ENCODE measurements at places on chromosomes 16 and 17.

DNA sequence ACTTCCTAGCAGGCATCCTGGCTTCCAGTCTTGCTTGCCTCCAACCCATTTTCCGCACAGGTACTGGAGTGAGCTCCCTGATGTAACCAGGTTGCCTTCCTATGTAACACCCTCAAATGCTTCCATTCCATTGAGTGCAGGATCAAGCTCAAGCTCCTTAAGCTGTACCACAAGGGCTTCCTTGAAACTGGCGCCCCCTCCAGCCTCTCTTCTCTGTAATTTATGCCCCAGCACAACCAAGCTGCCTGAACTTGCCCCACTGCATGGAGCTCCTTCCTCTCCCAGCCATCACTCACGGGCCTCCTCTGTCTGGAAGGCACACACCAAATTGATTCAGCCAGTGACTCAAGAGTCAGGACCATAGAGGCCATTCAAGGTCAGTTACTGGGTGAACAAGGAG lies 234.8 kb upstream of the RPL38 start:
- DNase-seq: no peak

DNA sequence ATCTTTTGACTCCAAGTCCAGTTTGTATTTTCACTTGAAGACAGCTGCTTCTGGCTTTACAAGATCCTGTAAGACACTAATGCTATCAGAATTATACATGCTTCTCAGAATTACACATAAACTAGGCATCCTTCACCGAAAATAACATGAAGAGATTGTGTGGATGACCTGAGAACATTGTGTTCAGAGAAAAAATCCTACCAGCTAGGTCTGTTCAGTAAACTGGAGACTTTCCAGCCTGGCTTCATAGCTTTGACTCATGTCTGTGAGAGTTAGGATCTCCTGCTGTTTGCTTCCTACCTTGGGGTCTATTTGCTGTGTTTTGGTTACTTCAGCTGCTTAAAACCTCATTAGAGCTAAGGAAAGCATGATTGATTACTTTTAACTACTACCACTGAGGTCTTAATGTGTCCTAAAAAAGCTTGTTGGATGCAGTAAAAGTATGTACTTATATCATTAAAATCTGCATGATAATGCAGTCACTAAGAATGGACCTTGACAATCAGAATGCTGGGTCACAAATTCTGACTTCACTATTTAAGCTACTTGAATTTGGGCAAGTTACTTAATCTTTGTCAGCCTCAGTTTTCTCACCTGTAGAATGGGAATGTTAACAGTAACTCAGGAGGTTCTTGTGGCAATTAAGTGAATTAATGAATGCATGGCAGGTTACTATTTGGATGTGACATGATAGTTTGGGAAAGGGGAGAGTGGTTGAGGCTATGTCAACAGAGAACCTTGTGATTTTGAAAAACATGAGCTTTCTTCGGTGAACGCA lies 8.0 kb upstream of the MYH13 start:
- no peak for DNase-seq

- DNase-seq: no peak
These were observed 245.9 kb downstream of the FTO start for GRCh38 chr16:53949715-53950410.

- no peak for DNase-seq
These were observed 81.1 kb downstream of the MSI2 start for GRCh38 chr17:57337390-57337789.

GRCh38 chr16:80614908-80615671 lies 74.3 kb downstream of the DYNLRB2 start:
- DNase-seq: no peak

All from tibial artery (tissue), 4 donors.